ENCODE measurements at places on chromosomes 7 and 10.

GRCh38 chr7:17677408-17677807 is 262.9 kb downstream of the SNX13 start:
- no peak for DNase-seq

- peak; percentile 63 for DNase-seq
Measured at GRCh38 chr7:150937848-150938561, 40.1 kb downstream of the KCNH2 start.

DNA sequence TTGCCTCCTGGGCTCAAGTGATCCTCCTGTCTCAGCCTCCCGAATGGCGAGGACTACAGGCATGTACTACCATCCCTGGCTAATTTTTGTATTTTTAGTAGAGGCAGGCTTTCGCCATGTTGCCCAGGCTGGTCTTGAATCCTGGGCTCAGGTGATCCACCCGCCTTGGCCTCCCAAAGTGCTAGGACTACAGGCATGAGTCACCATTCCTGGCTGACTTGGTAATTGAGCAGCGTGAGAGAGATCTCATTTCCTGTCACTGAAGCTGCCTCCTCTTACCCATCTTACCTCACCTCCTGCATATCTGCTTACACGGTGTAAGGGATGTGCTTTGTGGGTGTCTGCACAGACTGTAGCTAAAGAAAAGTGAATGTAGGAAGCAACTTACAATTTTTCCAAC is 9.7 kb downstream of the IFIT3 start:
- no peak for DNase-seq

DNA sequence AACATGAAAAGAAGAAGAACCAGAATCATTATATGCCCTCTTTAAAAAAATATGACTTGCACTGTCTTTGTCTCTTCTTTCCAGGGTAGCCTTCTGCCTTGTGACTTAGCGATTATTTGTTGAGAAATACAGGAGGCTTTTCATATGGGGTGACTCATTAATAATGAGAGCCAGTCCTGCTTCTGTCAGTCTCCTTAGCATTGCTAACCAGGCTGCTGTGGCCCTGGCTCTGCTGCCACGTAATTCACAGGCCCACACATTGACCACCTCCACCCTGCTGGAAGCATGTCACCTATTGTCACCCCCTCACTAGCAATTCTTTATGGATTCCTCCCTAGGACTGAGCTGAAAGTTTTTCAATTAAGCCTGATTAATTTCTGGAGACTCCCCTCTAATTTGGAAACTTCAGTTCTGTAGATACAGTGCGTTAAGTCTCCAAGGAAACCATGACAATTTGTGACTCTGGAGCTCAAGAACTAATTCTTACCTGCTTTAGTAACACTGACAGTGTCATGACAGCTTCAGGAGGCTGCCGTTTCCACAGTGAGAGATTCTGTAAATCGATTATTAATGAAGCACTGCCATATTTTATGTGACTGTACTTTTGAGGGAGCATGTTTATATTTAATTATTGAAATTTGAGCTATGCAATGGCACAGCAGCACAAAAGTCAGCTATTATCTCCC is 267.9 kb upstream of the SP8 start:
- no peak for DNase-seq

- DNase-seq, result no peak
Measured at GRCh38 chr7:18496341-18496700, 772 bp downstream of the HDAC9 start.

DNA sequence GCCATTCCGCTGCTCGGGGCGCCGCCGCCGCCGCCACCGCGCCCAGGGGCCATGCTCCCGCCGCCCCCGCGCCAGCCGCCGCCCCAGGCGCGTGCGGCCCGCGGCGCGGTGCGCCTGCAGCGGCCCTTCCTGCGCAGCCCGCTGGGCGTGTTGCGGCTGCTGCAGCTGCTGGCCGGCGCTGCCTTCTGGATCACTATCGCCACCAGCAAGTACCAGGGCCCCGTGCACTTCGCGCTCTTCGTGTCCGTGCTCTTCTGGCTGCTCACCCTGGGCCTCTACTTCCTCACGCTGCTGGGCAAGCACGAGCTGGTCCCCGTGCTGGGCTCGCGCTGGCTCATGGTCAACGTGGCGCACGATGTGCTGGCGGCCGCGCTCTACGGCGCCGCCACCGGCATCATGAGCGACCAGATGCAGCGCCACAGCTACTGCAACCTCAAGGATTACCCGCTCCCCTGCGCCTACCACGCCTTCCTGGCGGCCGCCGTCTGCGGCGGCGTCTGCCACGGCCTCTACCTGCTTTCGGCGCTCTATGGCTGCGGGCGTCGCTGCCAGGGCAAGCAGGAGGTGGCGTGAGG is 383 bp downstream of the MARVELD1 start:
- peak; percentile 43 for DNase-seq

- DNase-seq, result no peak
Measured at GRCh38 chr7:33813331-33813730, 92.0 kb upstream of the BMPER start.

DNA sequence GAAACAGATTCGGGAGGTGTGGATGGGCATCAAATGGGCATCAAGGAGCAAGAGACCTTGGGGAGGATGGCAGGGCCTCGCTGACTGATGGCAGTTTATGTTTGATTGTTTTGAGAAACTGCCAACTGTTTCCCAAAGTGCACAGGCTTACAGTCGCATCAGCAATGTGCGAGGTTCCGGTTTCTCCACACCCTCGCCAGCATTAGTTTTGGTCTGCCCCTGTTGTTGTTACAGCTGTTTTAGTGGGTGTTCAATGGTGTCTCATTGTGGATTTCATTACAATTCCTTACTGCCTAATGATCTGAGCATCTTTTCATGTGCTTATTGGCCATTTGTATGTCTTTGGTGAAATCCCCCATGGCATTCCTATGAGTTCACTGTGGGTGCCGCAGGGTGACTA is 24.4 kb downstream of the AKR1E2 start:
- DNase-seq, result no peak

All from DMS153 (cell line).